Activated T-cell treated with anti-CD3 and anti-CD28 coated beads, Interleukin-2, amount 50 U/mL, for 72 hours (primary cell): ENCODE measurements at places on chromosomes 12 and 14. TPM values are rescaled to one million over a fixed set of nuclear protein-coding genes. Genes with fewer than 3 reads are reported as not detected.

The A2M gene
- total RNA-seq: not detected

The AP5M1 gene
- total RNA-seq: 44.9 TPM

The LRRK2 gene
- total RNA-seq: not detected

The KCNK13 gene
- not detected for total RNA-seq

The IFT81 gene
- 1.3 TPM for total RNA-seq

The MYO1H gene
- not detected for total RNA-seq

The OTOGL gene
- total RNA-seq: not detected

The OASL gene
- 45.1 TPM for total RNA-seq

The SPSB2 gene
- 9.6 TPM for total RNA-seq

The TAS2R7 gene
- total RNA-seq: not detected

The PLEKHD1 gene
- 0.12 TPM for total RNA-seq

The AICDA gene
- total RNA-seq: not detected

The HNF1A gene
- total RNA-seq: not detected

The PPM1H gene
- total RNA-seq: not detected
